ENCODE measurements at places on chromosomes 3 and 15.

DNA sequence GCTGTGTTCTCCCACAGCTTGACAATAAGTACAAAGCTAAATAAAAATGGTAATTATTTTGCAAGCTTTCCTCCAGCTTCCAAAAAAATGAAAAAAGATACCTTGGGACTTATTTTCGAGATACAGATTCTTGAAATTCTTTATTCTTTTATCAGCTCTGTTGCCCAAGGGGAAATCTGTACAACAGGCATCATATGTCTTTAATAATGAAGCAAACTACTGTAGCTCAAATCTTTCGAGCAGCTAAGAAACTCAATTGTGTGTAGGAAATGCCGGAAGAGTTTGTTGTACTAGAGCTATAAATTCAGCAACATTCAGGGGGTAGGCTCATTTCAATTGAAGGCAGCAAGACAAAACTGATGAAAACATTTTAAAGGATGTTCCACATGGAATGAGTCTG, 297.7 kb downstream of the GBE1 start:
- ATAC-seq: no peak

GRCh38 chr3:15750143-15750542, 47.6 kb downstream of the ANKRD28 start:
- no peak for ATAC-seq

- ATAC-seq: no peak
Observed at GRCh38 chr3:108338901-108339545, 42.7 kb downstream of the HHLA2 start.

DNA sequence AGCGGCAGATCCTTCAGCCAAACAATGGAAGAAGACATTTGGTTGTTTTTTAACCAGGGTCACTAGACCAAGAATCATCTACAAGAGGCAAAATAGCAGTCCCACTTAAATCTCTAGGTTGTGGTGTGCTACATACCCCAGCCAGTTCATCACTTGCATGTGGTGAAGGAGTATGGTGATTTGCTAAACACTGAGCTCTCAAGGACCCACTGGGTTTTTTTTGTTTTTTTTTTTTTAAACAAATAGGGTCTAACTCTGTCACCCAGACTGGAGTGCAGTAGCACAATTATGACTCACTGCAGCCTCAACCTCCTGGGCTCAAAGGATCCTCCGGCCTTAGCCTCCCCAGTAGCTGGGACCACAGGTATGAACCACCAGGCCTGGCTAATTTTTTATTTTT, 508.0 kb downstream of the FOXP1 start:
- no peak for ATAC-seq

GRCh38 chr3:167866331-167866730, 130.8 kb downstream of the SERPINI1 start:
- ATAC-seq: peak; percentile 26

DNA sequence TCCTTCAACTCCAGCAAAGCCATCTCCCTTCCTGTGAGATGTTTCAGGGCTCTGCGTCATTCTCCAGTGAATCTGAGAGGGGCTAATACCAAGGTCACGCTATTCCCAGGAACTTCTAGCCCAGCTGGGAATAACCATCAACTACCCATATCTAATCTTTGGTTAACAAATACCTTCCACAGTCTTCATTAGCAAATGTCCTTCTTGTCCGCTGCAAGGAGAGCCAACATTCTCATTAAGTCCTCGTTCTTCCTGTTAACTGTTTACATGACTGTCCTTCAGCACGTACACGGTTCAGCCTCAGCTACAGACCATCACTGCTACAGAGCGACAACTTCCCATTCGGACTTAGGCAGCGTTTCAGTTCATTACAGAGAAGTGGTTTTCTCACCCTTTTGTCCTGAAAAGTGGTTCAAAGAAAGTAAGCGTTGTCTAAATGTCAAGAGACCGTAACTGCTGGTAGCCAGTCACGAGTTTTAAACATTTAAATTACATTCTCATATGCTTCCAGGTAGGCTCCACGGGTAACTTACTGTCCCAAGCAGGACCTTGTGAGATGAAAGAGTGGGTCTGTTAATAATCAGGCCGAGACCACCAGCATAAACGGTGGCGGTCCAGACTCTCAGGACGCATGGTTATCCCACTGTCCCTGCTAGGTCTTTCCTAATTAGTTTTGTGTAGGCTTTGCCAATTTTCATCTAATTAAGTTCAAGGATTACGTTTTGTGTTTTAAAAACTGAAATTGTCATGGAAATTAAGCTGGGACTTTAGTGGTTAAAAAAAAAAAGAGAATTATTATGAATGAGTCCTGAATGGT, 63.8 kb downstream of the CHSY1 start:
- no peak for ATAC-seq

DNA sequence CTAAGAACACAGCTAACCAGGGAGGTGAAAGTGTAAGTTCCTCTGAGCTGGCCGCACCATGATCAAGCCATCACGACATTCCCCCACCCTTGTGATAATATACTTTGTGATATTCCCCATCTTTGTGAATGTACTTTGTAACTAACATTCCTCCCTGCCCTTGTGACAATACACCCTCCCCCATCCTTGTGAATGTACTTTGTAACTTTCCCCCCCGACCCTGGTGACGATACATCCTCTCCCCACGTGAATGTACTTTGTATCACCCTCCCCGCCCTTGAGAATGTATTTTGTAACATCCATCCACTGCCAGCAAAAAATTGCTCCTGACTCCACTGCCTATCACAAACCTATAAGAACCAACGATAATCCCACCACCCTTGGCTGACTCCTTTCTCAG, 20.2 kb upstream of the OR5H6 start:
- no peak for ATAC-seq

DNA sequence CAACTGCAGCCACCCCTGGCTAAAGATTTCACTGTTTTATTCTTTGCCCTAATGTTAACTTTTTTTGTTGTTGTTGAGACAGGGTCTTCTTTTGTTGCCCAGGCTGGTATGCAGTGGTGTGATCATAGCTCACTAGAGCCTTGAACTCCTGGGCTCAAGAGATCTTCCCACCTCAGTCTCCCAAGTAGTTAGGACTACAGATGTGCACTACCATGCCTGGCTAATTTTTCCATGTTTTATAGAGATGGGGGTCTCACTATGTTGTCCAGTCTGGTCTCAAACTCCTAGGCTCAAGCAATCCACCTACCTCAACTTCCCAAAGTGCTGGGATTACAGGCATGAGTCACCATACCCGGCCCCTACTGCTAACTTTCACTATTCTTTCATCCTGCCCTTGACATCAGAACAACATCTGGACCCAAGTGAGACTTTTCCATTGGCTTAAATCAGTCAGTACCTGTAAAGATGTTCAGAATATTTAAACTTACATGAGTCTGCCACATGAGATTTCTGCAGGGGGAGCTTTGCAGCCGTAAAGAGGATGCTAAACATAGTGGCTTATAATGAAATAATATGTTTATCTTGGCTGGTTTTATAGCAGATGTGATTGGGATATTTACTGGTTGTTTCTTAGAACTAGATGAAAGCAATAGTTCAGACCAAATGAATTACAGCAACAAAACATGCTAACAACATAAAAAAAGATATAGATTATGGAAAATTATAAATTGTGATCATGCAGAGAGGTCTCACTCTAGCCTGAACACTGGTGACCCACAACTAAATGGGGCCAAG, 73.6 kb downstream of the HMG20A start:
- no peak for ATAC-seq

GRCh38 chr3:99175276-99175812, 273.8 kb upstream of the DCBLD2 start:
- ATAC-seq: peak; percentile 44

DNA sequence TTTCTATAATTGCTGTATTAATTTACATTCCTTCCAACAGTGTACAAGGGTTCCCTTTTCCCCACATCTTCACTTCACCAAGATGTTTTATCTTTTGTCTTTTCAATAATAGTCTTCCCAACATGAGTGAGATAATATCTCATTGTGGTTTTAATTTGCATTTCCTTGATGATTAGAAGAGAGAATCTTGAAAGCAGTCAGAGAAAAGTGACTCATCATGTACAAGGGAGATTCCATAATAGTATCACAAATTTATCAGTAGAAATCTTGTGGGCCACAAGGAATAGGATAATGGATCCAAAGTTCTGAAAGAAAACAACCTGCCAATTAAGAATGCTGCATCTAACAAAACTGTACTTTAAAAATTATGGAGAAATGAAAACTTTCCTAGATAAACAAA, 189.3 kb downstream of the NECTIN3 start:
- no peak for ATAC-seq

DNA sequence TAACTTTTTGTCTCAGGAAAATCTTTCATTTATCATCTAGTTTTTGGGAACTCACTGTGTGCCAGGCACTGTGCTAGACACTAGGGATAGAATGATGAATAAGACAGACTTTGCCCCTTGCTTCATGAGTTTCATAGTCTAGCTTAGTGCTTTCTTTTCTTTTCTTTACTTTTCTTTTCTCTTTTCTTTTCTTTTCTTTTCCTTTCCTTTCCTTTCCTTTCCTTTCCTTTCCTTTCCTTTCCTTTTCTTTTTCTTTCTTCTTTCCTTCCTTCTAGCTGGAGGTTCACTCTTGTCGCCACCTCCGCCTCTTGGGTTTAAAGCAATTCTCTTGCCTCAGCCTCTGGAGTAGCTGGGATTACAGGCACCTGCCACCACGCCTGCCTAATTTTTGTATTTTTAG, 172.9 kb downstream of the EDEM1 start:
- ATAC-seq: no peak

DNA sequence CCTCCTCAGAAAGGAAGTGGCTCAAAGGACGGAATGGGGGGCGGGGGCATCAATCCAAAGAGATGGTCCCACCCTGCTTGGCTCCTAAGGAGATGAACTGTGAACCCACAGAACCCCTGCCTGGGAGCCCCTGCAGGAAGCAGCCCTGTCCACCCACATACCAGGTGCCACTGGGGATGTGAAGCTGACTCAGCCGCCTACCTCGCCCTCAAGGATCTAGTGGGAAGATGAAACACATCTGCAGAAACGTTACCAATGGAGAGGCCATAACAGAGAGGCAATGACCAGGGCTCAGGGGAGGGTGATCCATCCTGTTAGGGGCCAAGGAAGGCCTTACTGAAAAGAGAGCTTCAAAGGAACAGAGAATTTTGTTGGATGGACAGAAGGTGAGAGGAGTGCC, 35.1 kb downstream of the EAF1 start:
- no peak for ATAC-seq

GRCh38 chr15:73143763-73144155, 91.5 kb downstream of the NEO1 start:
- ATAC-seq: no peak

GRCh38 chr15:41429003-41429890, 12.4 kb downstream of the RTF1 start:
- ATAC-seq: no peak

GRCh38 chr3:131735116-131735515, 232.3 kb upstream of the MRPL3 start:
- no peak for ATAC-seq

DNA sequence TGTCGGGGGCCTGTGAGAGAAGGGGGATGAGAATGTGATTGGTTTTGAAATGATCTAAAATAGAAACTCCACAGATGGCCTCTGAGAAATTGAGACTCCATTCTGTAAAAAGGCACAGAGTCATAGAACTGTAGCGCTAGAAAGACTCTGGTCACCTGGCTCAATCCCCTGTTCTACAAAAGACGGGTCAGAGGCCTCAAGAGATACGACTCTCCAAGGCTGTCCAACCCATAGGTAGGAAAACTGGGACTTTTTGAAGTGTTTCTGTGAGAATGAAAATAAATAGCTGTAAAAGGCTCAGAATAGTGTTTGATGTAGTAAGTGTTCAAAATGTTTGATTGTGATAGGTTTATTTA, 11.7 kb upstream of the TMC3 start:
- no peak for ATAC-seq

DNA sequence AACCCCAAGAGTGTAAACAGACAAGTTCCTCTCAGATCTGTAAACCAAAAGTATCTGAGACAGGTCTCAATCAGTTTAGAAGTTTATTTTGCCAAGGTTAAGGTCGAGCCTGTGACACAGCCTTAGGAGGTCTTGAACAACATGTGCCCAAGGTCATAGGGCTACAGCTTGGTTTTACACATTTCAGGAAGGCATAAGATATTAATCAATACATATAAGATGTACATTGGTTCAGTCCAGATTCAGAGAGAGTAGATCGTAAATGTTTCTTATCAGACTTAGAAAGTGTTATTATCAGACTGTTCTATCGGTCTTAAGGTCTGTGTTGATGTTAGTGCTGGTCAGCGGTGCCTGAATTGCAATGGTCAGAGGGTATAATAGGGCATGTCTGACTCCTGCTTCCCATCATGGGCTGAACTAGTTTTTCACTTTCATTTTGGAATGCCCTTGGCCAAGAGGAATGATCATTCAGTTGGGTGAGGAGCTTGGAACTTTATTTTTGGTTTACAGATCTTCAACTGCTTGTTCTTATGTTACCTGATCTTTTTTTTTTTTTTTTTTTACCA, 27.0 kb upstream of the MFGE8 start:
- no peak for ATAC-seq

GRCh38 chr15:93037820-93038705, 50.9 kb downstream of the RGMA start:
- ATAC-seq: no peak

DNA sequence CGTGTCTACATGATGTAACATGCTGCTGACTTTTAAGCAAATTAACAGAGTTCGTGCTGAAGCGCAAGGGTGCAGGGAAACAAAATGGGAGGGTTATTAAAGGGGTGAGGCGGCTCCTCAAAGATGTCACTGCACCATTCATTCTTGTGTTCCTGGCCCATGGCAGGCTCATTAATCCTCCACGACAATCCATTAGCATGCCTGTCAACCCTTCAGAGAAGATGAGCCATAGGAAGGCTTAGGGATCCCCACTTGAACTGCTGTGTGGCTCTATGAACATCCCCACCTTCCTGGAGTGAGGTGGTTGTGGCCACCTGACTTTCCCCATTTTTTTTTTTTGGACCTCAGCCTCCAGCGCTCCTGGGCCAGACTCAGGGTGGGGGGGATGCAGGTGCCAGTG, 45.8 kb downstream of the IGF1R start:
- no peak for ATAC-seq

DNA sequence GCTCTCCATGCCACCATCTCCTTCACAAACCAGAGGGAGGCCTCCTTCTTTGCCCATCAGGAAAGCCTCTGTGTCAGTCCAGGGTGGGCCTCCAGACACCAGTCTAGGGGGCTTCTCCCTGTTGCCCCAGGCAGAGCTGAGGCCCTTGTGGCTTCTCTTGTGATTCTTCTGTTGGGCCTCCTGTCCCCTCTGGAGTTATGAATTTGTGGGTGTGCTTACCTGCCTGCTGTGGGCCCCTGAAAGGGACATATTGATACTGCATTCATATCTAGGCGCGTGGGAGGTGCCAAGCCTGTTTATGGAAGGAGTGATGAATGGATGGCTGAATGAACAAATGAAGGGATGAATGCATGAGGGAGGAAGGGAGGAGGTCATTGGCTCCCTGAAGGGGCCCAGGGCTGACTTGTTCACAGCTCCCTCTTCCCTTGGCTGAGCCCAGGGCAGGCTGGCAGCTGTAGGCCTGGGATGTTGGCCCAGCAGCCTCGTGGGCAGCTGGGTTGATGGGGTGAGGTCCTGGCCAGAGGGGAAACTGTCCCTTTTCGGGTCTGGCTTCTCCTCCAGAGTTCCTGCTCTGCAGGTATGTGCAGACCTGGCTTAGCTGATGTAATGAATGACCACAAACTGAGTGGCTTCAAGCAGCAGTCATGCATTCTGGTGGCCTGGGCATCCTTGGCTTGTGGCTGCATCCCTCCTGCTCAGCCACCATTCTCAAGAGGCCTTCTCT, 195.4 kb downstream of the GOLGA6L6 start:
- no peak for ATAC-seq

Measured in motor neuron (in vitro differentiated cells).